NCI-H2081 treated with DMSO at 0.1 percent for 48 hours (cell line): ENCODE measurements at places on chromosomes 11 and 22.

DNA sequence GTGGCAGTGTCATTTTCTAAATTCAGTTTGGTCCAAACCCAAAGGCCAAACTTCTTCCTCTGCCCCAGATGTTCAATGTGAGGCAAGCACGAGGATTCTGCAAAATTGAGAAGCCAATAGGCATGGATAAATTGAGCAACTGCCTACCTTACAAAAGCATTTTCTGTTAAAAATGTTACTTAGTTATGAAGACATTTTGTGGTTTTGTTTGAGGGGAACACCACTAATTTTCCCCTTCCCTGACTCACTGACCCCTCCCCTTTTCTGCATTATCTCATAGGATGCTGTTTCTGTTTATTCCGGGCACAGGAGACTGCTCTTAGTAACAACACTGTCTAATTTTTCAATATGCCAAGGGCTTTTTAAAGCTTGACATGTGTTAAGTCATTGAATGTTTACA lies 462.8 kb downstream of the INSC start:
- no peak for DNase-seq

DNA sequence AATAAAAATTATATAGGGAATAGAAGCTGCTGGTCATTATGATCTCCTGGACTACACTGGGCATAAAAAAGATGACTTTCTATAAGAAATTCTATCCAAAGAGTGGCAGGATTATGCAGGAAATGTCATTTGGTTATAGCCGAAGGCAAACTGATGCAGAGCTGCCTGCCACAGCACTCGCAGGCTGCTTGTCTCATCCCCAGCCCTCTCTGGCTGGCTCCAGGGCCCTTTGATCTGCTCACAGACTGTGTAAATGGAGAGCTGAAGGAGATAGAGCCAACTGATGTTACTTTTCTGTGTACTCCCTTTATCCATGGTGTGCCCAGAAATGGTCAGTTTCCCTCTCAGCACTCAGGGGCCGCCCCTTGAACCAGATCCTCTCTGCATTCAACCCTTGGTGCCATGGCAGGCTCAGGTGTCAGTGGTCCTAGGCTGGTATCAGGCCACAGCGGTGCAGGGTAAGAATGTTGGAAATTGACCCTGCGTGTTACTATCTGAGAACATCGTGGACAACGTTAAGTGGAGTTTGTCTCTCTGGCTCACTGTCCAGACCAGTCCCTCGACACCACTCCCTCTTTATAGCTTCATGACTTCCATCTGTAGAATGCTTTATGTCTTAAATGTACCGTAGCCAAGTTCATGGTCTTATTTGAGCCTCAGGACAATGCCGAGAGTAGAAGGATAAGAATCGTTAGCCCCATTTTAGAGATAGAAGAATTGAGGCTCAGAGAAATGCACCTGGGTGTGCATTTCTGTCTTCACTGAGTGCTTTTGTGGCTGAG lies 27.8 kb downstream of the TEAD1 start:
- DNase-seq: no peak

- no peak for DNase-seq
These were observed 1.1 kb downstream of the DNAL4 start for GRCh38 chr22:38792833-38793232.

DNA sequence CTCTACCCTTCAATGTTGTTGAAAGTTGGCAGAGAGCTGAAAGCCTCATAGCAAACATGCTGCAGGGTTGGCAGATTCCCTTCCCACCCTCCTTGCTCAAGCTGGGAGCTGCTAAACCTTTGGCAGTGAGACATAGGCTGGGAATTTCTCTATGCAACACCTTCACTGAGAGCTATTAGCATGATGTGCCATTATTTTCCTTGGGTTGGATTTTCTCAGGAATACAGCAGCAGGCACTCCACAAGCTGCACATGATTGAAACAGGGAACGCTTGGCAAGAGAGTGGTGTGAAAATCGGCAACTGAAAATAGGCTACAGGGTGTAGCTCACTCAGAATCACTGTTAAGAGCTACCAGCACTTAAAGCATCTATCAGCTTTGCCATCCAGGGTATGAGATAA lies 9.6 kb upstream of the ALKBH3 start:
- no peak for DNase-seq

DNA sequence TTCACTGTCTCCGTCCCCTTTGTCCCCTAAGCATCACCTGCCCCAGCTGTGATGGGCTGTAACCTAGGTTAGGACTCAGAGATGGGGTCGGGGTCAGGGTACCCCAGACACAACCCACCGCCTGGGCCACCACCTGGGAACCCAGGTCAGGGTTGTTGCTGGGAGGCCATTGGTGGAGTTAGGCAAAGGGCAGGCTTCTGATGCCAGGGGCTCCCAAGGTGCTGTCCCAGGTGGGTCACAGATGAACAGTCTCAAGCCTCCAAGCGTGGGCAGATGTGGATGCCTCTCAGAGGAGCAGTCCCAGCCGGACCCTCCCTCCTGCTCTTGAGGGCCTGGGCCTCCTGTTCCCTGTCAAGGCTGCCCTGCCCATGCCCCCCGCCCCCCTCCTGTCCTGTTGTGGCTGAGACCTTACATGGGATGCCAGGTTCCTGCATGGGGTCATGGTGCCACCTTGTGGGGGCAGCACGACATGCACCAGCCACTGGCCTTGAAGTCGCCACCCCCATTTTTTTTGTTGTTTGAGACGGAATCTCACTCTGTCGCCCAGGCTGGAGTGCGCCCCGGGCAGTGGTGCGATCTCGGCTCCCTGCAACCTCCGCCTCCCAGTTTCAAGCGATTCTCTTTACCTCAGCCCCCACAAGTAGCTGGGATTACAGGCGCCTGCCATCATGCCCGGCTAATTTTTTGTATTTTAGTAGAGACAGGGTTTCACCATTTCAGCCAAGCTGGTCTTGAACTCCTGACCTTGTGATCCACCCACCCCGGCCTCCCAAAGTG lies 12.1 kb downstream of the GATD1 start:
- no peak for DNase-seq

GRCh38 chr11:124884869-124885479 lies 12.7 kb downstream of the ROBO4 start:
- no peak for DNase-seq

DNA sequence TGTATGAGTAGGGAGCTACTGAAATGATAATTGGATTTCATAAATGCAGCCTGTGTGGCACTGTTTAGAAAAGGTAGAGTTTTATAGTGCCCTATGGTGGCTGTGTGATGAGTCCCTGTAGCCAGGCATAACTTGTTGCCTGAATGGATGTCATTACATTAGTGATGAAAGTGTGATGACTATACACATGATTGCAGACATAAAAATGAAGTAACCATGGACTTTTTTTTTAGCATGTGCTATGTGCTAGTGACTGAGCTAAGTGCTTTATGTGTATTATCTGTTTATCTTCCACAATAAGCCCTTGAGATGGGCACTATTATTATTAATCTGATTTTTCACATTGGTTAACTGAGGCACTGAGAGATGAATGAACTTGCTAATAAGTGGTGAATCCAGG lies 13.5 kb upstream of the GRAMD1B start:
- DNase-seq: no peak

- DNase-seq: no peak
These were observed 140.0 kb downstream of the CHST1 start for GRCh38 chr11:45525393-45525792.
